Fibroblast of villous mesenchyme (primary cell): ENCODE measurements at places on chromosomes 12 and 14.

DNA sequence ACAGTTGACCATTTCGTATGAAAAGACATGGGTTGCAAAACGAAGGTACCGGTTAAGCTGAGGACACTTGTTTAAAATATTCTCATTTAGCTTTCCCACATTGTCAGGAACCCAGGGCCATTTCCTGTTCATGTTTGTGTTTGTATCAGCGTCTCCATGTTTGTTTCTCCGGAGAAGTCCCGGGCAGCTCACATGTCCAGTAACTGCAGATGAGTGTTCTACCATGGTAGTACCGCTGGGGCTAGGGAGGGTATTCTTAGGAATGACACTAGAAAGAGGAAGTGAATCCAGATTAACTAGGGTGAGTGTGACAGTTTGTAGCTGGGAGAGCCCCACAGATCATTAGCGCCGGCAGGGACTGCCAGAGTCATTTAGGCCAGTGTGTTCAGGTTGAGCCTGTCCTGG, 50.0 kb upstream of the EVL start:
- peak; percentile 42 for DNase-seq

- DNase-seq, result no peak
Observed at GRCh38 chr14:96710060-96710666, 87.0 kb upstream of the VRK1 start.

DNA sequence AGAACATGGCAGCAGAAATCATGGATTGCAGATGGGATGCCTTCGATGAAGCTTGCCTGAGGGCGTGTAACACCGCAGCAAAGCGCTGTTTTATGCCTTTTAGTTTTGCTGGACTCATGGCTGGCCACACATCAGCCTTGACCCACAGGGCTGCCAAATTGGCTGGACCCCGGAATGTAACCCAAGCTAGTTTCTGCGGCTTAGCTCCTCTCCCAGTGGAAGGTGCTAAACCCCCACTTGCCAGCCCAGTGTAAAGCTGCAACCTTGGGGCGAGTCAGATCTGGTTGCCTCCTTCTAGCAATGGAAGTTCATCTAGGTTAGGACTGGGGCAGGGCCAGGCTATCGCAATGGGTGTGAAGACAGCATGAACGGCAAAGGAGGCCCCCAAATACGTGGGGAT, 38.3 kb downstream of the MEG3 start:
- no peak for DNase-seq

- no peak for DNase-seq
Observed at GRCh38 chr14:37422748-37423147, 172.3 kb downstream of the FOXA1 start.

- no peak for DNase-seq
Observed at GRCh38 chr14:83863042-83863774, 1666.7 kb upstream of the FLRT2 start.

- DNase-seq, result peak; percentile 99
Observed at GRCh38 chr14:56199095-56199981, 81.1 kb downstream of the PELI2 start.

DNA sequence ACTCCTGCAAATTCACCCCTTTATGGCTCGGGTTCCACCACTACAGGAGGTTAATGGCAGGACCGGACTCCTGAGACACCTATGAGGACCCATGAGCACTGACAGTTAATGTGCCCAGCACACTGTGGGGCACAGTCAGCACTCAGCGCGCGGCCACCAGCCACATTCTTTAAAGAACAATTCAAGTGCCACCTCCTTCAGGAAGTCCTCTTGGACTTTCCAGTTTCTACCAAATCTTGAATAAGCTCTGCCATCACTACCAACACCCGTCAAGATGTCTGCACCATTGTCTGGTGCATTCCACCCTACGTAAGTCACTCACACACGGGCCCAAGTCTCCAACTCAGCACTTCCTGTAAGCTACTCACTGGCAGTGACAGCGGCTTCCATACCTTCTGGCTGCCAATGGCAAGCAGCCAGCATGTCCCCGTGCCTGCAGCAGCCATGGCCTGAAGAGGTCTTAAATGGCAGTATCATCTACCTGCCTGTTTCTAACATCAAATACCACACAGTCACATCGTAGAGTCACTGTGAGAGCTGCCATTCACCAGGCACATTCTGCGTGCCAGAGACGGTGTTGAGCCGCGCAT, 48.5 kb downstream of the CDC42BPB start:
- DNase-seq, result no peak

DNA sequence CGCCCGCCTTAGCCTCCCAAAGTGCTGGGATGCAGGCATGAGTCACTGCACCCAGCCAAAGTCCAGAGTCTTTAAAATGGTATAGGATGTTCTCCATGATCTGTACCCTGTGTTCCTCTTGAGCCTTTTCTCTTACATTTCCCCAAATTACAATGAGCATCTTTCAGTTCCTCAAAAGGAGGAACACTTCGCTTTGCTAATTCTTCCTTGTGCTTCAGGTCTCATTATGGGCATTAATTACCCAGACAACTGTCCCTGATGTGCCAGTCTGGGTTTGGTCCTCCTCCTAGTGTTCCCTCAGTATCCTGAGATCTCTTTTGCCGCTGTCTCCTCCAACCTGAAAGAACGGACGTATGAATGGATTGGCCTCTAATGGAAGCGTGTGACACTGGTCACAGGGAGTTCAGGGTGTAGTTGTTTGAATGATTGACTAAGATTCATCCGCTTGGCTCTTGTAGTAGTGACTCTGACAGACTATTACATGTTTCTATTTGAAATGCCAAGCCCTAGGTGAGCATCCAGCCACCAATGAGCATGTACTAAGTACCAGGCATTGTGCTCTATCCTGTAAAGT, 8.2 kb downstream of the PRKCH start:
- DNase-seq, result no peak

DNA sequence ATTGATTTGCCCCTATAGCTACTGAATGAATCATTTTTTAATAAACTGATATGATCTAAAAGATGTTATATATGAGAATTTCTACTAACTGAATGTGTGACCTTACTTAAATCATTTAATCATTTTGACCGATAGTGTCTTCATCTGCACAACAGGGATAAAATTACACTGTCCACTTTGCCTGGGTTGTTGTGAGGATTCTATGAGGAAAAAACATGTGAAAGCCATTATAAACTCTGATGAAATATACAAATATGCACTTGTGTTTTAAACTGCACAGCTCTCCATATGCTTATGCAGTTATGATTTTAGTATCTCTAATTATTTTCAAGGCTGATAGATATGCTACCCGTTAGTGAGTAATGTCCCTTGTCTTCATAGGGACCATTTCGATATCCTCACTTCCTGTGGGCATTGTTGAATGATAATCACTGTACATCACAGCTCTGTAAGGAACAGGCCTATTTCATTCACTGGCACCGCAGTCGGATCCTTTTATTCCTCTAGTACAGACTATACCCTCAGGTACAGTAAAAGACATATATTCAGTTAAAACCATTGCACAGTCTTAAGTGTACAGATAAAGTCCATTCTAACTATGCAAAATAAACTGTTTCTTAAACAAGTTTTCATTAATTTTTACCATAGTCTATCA, 88.7 kb upstream of the RAP1B start:
- peak; percentile 49 for DNase-seq

- DNase-seq, result no peak
Observed at GRCh38 chr14:61476105-61476753, 154.8 kb downstream of the PRKCH start.

- DNase-seq, result no peak
Observed at GRCh38 chr12:685388-685787, 22.1 kb upstream of the NINJ2 start.

DNA sequence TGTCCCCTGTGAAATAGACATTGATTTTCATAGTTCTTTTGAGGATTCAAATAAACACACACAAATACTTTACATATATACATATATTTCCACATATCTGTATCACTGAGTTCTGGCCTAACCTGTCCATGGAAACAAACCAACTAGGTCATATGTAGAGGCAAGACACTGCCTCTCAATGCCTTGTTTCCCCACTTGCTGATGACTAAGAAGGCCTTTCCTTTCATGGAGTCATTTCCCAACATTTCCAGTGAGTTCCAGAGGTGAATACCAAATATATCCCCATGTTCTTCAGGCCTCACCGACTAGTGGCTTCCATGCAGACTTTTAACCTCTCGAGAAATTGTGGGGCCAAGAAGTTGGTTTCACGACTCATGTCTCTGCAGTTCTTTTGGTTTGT, 120.8 kb downstream of the DNAI7 start:
- no peak for DNase-seq

- no peak for DNase-seq
Observed at GRCh38 chr14:77122526-77123125, 19.0 kb downstream of the ZDHHC22 start.

GRCh38 chr12:82650627-82651337, 35.9 kb upstream of the TMTC2 start:
- DNase-seq, result no peak

DNA sequence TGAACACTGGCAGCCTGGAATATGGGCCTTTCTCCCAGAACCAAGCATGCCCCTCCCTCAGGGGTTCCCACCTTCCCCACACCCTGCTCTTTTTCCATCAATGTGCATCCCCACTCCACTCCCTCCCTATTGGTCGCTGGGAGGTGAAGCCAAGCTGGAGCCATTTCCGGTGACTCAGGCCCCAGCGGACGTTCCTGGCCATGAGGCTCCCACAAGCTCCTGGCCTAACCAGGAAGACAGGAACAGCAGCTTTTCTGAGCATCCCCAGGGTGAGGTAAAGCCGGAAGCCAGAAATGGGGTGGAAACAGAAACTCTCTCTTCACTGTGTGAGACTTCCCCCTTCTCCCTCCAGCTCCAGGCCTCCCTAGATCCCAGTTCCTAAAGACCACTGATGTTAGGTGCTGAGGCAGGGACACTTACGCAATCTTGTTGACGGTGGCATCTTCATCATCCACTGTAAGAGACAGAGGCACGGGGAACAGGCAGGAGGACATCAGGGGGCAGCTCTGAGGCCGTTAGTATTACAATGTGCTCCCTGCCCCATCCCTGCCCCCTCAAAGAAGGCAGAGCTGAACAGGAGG, 5.1 kb downstream of the LMBR1L start:
- DNase-seq, result no peak

DNA sequence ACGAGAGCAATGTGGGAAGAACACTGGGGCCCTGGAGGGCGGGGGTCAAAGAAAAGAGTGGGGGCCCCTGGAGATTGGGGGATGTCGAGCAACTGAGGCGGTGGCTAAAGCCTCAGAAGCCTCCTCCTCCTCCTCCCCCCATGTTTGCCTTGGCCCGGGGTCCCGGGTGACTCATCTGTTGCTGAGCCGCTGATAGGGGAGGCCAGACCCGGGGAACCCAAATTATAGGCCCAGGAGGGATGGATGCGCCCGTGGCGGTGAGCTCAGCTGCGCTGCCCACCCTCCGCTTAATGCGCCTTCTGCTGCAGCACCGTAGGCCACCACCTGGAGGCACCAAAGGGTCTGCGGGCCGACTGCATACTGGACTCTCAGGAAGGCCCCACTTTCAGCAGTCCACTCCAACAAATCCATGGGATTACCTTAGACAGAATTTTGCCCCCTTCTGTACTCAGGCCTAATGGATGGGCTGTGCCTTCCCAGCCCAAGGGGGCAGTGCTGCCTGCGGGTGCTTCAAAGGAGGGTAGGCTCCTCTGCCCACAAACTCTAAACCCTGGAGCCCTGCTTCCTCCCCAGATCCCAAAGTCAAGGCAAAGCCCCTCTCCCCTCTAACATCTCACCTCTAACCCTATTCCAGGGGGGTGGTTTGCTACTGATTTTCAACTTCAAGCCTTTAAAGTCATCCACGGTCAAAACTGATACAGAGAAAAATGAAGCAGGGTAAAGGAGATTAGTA, 2.6 kb upstream of the WNT10B start:
- DNase-seq, result no peak

GRCh38 chr14:70073924-70074566, 114.7 kb downstream of the SLC8A3 start:
- peak; percentile 38 for DNase-seq

DNA sequence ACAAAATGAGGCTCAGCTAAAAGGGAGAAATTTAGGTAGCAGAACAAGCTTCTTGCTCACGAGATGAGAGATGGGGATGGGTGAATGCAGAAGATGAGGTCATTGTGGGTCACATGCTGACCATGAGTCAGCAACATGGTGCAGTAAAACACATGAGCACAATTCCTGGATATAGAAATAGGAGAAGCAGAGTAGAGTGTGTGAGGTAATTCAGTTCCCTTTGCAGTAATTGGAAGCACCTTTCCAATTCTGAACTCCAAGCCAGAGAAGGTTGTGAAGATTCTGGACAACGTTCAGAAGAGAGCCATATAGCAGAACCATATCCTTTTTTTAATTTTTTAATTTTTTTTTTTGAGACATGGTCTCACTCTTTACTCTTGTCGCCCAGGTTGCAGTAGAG, 62.0 kb upstream of the LMNTD1 start:
- peak; percentile 78 for DNase-seq

GRCh38 chr12:28222081-28222700, 31.9 kb downstream of the CCDC91 start:
- DNase-seq, result no peak

GRCh38 chr12:65051218-65051617, 69.9 kb downstream of the WIF1 start:
- no peak for DNase-seq

DNA sequence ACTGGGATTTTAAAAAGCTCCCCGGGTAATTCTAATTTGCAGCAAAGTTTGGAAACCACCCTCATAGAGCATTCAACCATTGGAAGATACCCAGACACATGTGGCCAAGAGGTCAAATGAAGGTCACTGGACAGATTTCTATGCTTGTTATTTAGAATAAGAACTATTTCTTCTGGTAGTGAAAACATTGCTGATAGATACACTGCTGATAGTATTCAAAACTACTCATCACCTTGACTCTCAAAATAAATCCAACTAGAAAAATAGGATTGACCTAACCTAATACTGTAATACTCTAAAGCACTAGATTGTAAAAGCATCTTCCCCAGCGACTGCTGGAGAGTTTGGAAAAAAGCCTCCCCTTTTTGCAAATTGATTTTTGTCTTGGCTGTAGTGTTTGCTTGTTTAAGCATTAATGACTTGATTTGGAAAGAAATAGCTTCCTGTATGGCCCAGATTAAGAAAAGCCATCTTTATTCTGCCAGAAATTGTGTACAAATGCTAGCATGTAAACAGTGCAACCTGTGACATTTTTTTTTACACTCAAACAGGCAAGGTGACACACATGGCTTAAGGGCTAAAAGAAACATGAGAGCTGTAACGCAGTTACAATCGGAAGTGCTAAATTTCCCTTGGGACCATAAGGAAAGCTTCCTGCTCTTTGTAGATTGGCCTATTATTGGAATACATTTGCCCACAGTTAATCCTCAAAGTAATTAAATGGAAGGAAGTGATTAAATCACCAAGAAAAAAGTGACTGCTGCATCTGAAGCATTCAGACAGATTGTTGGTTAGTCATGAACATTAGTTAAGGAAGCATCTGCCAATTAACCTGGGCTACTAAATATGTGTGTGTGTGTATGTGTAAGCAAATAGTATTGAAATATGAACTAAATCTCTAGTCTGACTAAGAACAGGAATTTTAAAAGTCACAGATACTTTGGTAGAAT, 356.5 kb upstream of the ATP2B1 start:
- DNase-seq, result no peak
